CD8-positive, alpha-beta memory T cell (primary cell): ENCODE measurements at places on chromosomes 4 and X. TPM values are rescaled to one million over a fixed set of nuclear protein-coding genes. Genes with fewer than 3 reads are reported as not detected.

DNA sequence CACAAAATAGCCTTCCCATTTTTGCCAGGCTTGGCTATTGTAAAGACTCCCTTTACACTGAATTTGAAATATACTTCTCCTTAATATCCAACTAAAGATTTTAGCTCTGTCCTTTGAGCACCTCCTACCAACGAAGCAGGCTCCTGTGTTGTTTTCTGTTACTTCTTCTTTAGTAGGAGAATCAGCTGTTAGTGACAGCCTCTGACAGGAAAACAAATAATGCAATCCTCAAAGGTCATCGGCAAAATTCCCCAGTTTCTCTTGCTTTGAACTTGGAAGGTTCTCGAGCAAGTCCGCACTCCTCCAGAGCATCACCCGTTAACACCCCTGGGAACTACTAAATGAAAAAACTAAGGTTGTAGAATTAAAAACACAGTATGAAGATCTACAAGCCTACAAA is 66.9 kb downstream of the MANBA start:
- no peak for DNase-seq

DNA sequence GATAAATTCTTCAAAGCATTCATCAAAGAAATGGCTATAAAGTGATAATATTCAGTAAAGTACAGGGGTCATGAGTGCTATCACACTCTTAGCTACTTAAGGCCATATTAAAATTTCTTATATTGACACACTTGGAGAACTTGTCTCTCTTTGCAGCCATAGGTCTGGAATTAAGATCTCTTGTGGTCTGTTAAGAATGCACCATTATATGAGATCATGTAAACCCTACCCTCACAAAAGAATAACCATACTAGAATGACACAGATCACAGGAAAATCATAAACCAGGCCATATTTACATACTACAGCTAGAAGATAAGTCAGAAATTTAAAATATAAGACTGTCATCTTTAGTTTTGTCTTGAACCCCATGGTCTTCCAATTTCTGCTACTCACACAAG is 434.3 kb downstream of the PDGFC start:
- DNase-seq: no peak

DNA sequence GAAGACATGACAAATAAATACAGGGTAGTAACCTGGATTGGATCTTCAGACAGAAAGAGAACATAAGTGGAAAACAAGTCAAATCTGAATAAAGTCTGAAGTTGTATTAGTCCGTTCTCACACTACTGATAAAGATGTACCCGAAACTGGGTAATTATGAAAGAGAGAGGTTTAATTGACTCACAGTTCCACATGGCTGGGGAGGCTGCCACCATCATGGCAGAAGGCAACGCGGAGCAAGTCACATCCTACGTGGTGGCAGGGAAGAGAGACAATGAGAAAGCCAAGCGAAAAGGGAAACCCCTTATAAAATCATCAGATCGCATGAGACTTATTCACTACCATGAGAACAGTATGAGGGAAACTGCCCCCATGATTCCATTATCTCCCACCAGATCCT is 82.8 kb downstream of the USP46 start:
- DNase-seq: no peak

NLGN4X gene
- not detected for total RNA-seq

GRCh38 chr4:127881563-127881864 is 821 bp downstream of the PLK4 start:
- no peak for DNase-seq

ADH1C gene
- total RNA-seq: not detected

DNA sequence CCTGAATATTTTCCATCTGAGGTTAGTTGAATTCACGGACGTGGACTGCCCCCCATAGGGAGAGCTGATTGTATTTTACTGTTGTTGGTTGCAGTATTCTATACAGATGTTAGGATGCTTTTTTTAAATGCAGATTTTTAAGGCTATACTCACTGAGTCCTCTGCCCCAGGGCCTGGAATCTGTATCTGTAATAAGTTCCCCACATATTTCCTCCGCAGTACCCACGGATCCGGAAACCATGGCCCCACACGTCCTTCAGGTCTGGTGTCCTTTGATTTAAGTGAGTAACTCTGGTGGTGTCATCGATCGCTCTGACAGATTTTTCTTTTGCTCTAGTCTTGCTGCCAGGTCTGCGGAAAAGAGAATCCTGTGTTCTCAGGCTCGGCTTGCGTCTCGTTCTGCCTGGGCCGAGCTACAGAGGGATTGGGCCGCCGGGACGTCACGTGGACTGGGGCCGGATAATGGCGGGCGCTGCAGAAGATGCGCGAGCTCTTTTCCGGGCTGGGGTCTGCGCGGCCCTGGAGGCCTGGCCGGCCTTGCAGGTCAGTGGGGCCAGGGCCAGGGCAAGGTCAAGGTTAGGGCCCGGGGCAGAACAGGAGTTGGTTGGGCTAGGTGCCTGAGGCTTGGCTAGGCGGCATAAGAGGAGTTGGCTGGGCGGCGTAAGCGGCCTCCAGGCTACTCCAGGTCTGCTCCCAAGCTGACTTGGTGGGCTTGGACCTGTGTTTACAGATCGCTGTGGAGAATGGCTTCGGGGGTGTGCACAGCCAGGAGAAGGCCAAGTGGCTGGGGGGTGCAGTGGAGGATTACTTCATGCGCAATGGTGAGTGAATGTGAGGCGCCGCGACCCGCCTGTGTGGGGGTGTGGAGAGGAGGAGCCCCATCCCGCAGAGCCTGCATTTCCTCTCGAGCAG is at the start of gene TSR2:
TSS of gene TSR2 (plus strand) at position 445 of the 912 bp plus-strand sequence. CDS start at position 463, 18 bp downstream.
- DNase-seq: peak; percentile 74

- DNase-seq: no peak
Observed at GRCh38 chrX:120428309-120428708, 40.8 kb downstream of the LAMP2 start.

DNA sequence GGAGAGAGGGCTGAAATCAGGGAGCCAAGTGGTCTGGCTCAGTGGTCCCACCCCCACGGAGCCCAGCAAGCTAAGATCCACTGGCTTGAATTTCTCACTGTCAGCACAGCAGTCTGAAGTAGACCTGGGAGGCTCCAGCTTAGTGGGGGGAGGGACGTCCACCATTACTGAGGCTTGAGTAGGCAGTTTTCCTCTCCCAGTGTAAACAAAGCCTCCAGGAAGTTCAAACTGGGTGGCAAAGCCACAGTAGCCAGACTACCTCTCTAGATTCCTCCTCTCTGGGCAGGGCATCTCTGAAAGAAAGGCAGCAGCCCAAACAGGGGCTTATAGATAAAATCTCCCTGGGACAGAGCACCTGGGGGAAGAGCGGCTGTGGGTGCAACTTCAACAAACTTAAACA is 88.1 kb downstream of the NPFFR2 start:
- DNase-seq: no peak

SSX1 gene
- not detected for total RNA-seq

- no peak for DNase-seq
Observed at GRCh38 chr4:152935631-152936445, at the start of gene FHDC1. TSS of gene FHDC1 (plus strand) at chr4:152936323. CDS start at chr4:152943058, 6,735 bp downstream.

TMSB15C gene
- total RNA-seq: 3.3 TPM

CCDC158 gene
- not detected for total RNA-seq

FRAS1 gene
- not detected for total RNA-seq

GRCh38 chr4:143247866-143248265 is 63.1 kb downstream of the USP38 start:
- no peak for DNase-seq

GRCh38 chrX:93538575-93538974 is 134.8 kb downstream of the NAP1L3 start:
- no peak for DNase-seq

DNA sequence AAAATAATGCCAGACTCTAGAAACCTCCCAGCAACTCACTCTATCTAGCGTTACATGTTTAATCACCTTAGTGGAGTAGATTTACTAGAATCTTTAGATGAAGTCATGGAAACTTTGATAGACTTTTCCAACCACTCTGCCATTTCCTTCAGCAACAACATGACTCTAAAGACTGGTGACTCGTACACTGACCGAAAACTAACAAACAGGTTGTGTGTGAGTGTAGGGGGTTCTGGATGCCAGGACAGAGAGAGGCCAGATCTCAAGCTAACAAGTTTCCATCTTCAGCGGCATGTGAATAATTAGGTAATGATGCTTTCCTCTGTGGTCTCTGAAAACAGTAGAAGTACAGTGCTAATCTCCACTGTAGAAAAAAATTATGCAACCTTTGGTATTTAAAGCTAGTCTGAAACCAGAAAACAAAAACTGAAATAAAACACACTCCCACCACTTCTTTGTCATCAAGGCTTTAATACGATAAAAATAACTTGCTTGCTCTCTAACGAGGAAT is 286.4 kb downstream of the PRDM5 start:
- DNase-seq: no peak

GRCh38 chr4:110417136-110417535 is 58.8 kb upstream of the ENPEP start:
- DNase-seq: no peak

- no peak for DNase-seq
Observed at GRCh38 chr4:158540125-158540907, 18.6 kb downstream of the RXFP1 start.
